Dermis blood vessel endothelial cell (primary cell): ENCODE measurements at places on chromosomes 2 and 18. TPM values are rescaled to one million over a fixed set of nuclear protein-coding genes. Genes with fewer than 3 reads are reported as not detected.

The CENPA gene
- total RNA-seq: 5.1 and 14.3 TPM in 2 replicates

The SSB gene
- 75.2 and 113 TPM in 2 replicates for total RNA-seq

The NAT8 gene
- not detected in 2 replicates for total RNA-seq

The RTKN gene
- total RNA-seq: 21.6 and 27.0 TPM in 2 replicates

The NYAP2 gene
- not detected in 2 replicates for total RNA-seq

The SULT1C4 gene
- 76.7 and 136 TPM in 2 replicates for total RNA-seq

The SH2D6 gene
- not detected in 2 replicates for total RNA-seq
